GM12878 (cell line): ENCODE measurements at places on chromosomes 2 and 18. TPM values are rescaled to one million over a fixed set of nuclear protein-coding genes. Genes with fewer than 3 reads are reported as not detected.

DNA sequence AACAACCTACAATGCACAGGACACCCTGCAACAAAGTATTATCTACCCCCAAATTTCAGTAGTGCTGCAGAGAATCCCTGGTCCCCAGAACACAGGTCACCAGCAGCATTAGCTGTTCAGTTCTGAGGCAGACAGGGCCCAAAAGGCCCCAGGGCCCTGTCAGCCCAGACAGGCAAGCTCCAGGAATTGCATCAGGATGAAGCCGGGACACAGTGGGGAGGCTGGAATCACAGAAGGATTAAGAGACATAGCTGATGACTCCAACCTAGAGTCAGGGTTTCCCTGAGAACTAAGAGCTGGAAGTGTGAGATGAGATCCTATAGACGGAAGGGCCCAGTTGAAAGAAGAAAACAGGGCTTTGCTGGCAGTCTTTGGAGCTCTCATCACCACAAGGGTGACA lies 148.1 kb downstream of the GALNT14 start:
- H3K4me1 ChIP-seq = no peaks in the 10 kb centered on the region
- H3K36me3 ChIP-seq = no peaks in the 10 kb centered on the region
- H3K4me3 ChIP-seq = no peak overlapping the region
- no peaks in the 10 kb centered on the region for H3K27me3 ChIP-seq
- no peak for DNase-seq

- no peaks in the 10 kb centered on the region for H3K4me1 ChIP-seq
- DNase-seq = no peak
- H3K27me3 ChIP-seq = no peaks in the 10 kb centered on the region
- peaks cover 1% of the 10 kb centered on the region; the same call in 1 of the 2 replicates for H3K36me3 ChIP-seq
- H3K4me3 ChIP-seq = no peak overlapping the region
- H3K27ac ChIP-seq = no peak overlapping the region
These were observed 46.5 kb downstream of the FARSB start for GRCh38 chr2:222609381-222609780.

Gene ABCG5
- not detected in 2 replicates for polyA plus RNA-seq

Gene PLCD4
- polyA plus RNA-seq = 0.67 and 0.99 TPM in 2 replicates

Gene GAL3ST2
- 0.09 and 0.15 TPM in 2 replicates for polyA plus RNA-seq
